Activated CD8-positive, alpha-beta memory T cell treated with anti-CD3 and anti-CD28 coated beads for 48 hours (primary cell): ENCODE measurements at places on chromosomes 3 and 15.

- no peak for DNase-seq
Observed at GRCh38 chr3:94303897-94304296, 241.0 kb downstream of the NSUN3 start.

- no peak for DNase-seq
Observed at GRCh38 chr15:64305261-64305660, 50.7 kb downstream of the CSNK1G1 start.

DNA sequence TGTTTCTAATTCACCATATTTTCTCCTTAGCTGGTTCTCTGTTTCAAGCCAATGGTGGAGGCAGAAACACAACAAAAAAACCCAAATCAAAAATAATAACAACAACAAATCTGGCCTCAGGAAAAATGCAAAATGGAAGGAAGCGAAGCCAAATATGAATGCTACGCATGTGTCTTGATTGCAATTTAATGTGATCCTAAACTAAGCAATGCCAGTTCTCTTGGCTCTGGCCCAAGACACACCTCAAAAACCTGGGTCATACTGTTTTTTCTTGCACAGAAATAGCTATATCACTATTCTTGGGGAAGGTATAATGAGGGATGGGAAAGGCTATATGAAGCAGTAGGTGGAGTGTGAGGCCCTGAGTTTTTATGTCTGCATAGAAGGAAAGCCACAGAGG lies 724.7 kb downstream of the AGBL1 start:
- no peak for DNase-seq

DNA sequence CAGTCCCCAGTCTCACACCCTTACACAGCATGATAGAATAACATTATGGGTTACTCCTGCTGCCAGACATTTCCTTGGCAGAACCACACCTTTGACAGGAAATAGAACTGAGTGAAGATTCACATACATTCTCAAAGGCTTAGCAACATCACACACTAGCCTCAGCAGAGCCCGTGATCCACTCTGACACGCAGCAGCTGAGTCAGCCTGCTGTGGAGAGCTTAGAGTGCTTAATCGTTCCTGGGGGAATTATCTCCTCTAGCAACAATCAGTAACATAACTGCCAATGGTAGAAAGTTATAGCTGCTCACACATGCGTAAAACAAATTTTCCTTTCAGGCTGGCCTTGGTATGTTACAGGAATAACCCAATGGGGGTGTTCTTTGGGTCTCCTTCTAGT lies 382.1 kb downstream of the GAP43 start:
- DNase-seq, result no peak

DNA sequence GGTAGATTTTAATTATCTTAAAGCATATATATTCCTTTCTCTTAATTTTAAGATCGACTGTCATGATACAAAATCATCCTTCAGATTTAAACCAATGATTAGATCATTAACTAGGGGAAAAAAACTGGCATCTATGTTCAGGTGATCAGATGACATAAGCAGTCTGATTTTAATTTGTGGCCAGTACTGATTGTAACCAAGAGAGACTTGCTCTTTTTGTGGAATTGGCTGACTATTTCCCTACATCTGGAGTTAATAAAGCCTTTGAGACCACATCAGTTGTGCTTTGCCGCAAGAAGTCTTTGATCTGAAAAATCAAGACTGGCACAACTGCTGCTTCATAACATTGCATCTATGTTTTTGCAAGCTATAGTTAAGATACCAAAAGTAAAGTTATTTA lies 148.4 kb upstream of the CGNL1 start:
- DNase-seq, result no peak

DNA sequence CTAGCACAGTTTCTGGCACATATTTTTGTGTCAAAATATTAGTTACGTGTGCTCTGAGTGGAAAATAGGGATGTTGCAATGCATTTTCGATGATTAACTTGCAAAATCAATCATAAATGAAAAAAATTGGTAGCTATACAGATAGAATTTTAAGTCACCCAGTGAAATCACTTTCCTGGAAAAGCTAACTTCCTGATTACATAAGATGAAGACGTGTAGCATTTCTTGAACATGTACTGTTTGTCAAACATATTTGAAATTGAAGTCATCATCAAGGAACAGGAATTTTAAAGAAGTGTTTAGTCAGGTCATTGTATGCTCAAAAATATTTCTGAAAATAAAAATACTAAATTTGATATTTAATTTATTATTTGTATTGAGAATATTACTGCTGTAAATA lies 977.7 kb downstream of the PLOD2 start:
- no peak for DNase-seq

- no peak for DNase-seq
Observed at GRCh38 chr15:101028772-101029438, 109.7 kb downstream of the LRRK1 start.

- DNase-seq, result no peak
Observed at GRCh38 chr3:144557515-144557914, 585.9 kb downstream of the DIPK2A start.
